ENCODE measurements at places on chromosomes 11 and 22. TPM values are rescaled to one million over a fixed set of nuclear protein-coding genes. Genes with fewer than 3 reads are reported as not detected.

The IL18 gene
- 67.7 TPM for polyA plus RNA-seq

The SLC25A18 gene
- polyA plus RNA-seq: not detected

The APOL1 gene
- polyA plus RNA-seq: 1.2 TPM

The HBG1 gene
- polyA plus RNA-seq: not detected

The KCNQ1 gene
- polyA plus RNA-seq: not detected

The MADD gene
- polyA plus RNA-seq: 7.7 TPM

The KIAA1671 gene
- 6.6 TPM for polyA plus RNA-seq

The ME3 gene
- 2.2 TPM for polyA plus RNA-seq

The OSBPL5 gene
- polyA plus RNA-seq: 7.7 TPM

The EMID1 gene
- polyA plus RNA-seq: not detected

Data from foreskin keratinocyte (primary cell).